ENCODE measurements at places on chromosomes 5 and 9. TPM values are rescaled to one million over a fixed set of nuclear protein-coding genes. Genes with fewer than 3 reads are reported as not detected.

The COL27A1 gene
- 9.9 TPM for total RNA-seq

The TPRN gene
- total RNA-seq = 4.2 TPM

The PCDHAC2 gene
- 0.19 TPM for total RNA-seq

The DOCK8 gene
- total RNA-seq = 0.19 TPM

The TXNDC8 gene
- total RNA-seq = not detected

The C5orf52 gene
- not detected for total RNA-seq

The ZCCHC10 gene
- total RNA-seq = 16.3 TPM

The GPRIN1 gene
- total RNA-seq = 1.7 TPM

The EDIL3 gene
- total RNA-seq = 246 TPM

The CBY3 gene
- not detected for total RNA-seq

The CDX1 gene
- 0.38 TPM for total RNA-seq

The SOWAHA gene
- not detected for total RNA-seq

The ADAMTSL2 gene
- total RNA-seq = 1.2 TPM

The HTR1A gene
- total RNA-seq = not detected

The TMOD1 gene
- 0.28 TPM for total RNA-seq

The CDH10 gene
- total RNA-seq = 1.9 TPM

The FAM221B gene
- total RNA-seq = not detected

The NR2F1 gene
- 33.2 TPM for total RNA-seq

The OBP2B gene
- not detected for total RNA-seq
